ENCODE measurements at places on chromosomes 3 and 15.

DNA sequence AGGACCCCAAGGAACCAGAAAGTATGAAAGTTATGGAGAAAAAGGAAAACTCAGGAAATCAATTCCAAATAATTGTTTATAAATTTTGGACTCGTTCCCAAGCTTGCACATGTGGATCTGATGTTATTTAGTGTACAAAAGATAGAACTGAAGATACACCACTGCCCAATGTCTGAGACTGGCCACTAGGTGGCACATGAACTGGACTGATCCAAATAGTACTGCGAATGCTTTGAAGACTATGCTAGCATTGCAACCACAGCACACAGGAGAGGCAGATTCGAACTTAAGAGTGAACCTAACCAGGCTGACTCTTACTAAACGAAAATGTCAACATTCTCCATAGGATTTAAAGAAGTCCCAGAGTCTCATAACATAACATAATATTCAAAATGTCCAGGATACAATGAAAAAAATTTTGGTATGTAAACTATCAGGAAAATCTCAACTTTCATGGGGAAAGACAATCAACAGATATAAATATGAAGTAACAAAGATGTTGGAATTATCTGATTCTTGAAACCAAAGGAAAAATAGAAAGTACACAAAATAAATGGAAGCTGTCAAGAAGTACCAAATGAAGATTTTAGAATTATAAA, 596.7 kb downstream of the FGF12 start:
- DNase-seq, result no peak

DNA sequence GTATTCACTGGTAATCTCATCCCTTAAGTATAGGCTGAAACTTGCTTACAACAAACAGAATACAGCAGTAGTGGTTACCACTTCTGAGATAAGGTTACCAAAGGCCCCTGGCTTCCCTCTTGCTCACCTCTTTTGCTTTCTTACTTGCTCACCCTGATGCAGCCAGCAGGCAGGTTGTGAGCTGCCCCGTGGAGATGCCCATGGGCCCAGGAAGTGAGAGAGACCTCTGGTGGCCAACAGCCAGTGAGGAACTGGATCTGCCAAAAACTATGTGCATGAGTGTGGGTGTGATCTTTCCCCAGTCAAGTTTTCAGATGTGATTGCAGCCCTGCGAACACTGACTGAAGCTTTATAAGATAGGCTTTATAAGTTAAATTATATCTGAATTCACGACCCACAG, 48.7 kb downstream of the NMNAT3 start:
- no peak for DNase-seq

DNA sequence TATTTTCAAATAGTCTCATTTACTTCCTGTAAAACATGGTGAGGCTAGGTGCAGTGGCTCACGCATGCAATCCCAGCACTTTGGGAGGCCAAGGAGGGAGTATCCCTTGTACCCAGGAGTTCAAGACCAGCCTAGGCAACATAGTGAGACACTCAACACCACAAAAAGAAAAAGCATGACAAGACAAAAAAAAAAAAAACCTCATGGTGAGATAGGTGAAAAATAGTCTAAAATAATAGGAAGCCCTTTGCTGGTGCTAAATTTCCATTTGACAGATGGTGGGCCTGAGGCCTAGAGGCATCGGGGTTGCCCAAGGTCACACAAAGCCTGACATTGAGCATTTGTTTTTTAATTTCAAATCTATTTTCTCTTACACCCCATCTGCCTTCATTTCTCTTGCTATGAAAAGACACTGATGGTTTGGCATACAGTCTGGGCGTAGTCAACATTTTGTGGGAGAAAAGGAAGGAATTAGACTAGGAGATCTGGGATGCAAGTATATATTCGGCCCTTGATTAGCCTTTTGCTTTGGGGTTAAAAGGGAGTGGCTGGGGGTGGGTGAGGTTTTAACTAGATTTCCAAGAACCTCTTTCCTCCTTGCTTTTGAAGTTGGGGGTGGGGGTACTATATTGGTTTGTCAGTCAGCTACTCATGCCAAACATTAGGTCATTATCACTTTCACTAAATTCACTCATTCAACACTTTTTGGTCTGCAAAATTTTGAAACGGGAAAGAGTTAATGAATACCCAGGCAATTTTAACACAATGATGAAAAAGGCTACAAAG, 11.3 kb downstream of the RAB8B start:
- DNase-seq, result no peak

GRCh38 chr3:170703121-170703588, 117.3 kb upstream of the SLC7A14 start:
- no peak for DNase-seq

GRCh38 chr3:159910991-159911663, 77.5 kb upstream of the IL12A start:
- DNase-seq, result no peak

- DNase-seq, result no peak
Observed at GRCh38 chr3:88209356-88209755, 59.6 kb downstream of the C3orf38 start.

- DNase-seq, result no peak
Observed at GRCh38 chr3:44418549-44418948, 58.9 kb downstream of the ZNF445 start.

DNA sequence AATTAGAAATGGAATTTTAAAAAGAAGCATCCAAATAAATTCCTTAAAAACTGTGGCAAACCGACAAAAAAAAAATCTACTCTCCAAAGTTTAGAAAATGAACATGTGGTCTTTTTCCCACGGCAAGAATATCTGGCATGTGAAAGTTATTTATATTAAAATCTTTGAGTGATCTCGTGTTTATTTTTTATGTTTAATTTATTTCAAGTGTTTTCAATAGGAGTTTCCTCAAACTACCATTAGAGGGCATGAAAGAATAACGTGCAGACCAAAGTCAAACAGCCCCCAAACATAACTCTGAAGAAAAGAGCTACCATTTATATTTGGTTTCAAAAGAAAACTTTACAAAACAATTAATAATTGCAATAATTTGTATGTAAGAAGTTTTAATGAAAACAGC, 286.4 kb downstream of the ZIC4 start:
- peak; percentile 1 for DNase-seq

DNA sequence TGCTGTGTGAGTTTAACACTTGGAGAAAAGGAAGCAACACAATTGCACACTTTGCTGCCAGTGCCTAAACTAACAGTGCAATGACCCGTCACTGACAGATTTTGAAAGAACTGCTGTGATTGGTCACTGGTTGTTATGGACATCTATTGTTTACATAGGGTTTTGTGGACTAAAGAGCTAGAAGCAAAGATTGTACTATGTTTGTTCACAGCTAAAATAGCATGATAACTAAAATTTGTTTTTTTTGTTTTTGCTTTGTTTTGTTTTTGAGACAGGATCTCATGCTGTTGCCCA, 112.4 kb upstream of the GOLGA8J start:
- no peak for DNase-seq

GRCh38 chr3:5466065-5466464, 278.6 kb downstream of the EDEM1 start:
- no peak for DNase-seq

DNA sequence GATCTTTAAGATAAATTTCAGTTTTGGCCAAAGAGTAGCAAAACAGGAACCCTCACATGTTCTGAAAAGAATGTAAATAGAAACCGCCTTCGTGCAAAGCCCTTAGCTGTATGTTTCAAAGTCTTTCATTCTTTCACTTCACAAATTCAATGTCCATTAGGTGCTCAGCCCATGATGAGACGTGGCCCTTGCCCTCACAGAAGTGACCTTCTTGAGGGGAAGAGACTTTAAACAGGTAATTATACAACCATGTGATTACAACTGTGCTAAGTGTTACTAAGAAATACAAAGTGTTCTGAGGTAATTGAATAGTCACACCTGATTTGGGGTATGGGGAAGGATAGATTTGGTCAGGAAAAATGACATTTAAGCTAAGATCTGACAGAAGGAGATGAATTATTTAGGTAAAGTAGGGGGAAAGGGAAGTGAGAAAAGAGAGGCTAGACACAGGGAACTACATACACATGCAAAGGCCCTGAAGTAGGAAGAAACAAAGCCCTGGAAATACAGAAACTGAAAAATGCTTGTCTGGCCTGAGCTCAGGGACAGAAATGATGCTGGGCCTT, 19.6 kb downstream of the HSPBAP1 start:
- no peak for DNase-seq

All from SHP77 treated with DMSO at 0.1 percent for 48 hours (cell line).